HFFc6 (cell line): ENCODE measurements at places on chromosomes 1 and 21. TPM values are rescaled to one million over a fixed set of nuclear protein-coding genes. Genes with fewer than 3 reads are reported as not detected.

GRCh38 chr21:28669321-28669720 is 323.4 kb downstream of the LTN1 start:
- peaks cover 6% of the 10 kb centered on the region; the same call in 1 of the 2 replicates for H3K36me3 ChIP-seq
- H3K4me1 ChIP-seq: peaks cover 10% of the 10 kb centered on the region
- H3K4me3 ChIP-seq: no peak overlapping the region
- H3K27ac ChIP-seq: no peak overlapping the region
- H3K27me3 ChIP-seq: peaks cover 4% of the 10 kb centered on the region; the same call in 1 of the 2 replicates
- no peak for DNase-seq

Gene TGFBR3
- 4.5 to 19.2 TPM (median 6.8 TPM) in 3 replicates for total RNA-seq

- peaks cover 6% of the 10 kb centered on the region; the same call in 1 of the 2 replicates for H3K36me3 ChIP-seq
- H3K4me1 ChIP-seq: peaks cover 29% of the 10 kb centered on the region
- H3K27me3 ChIP-seq: peaks cover 1% of the 10 kb centered on the region; the same call in 1 of the 2 replicates
- no peak for DNase-seq
- no peak overlapping the region for H3K4me3 ChIP-seq
- no peak overlapping the region for H3K27ac ChIP-seq
These were observed 49.9 kb upstream of the CLIC4 start for GRCh38 chr1:24695202-24695974.

DNA sequence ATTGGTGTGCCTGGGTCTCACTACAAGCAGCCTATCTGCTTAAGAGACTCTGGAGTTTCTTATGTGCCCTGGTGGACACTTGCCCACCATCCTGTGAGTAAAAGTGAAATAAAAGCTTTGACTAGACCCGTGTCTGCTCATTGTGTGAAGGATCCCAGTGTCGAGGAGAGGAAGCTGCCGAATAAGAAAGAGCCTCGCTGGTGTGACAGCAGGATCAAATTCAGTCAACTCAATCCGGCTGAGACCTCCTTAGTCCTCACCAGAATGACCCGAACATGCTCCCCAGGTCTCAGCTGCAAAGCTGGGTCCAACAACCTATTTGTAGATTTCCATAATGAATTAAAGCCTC is 14.8 kb downstream of the CD2 start:
- peaks cover 26% of the 10 kb centered on the region for H3K27me3 ChIP-seq
- H3K4me3 ChIP-seq: no peak overlapping the region
- H3K36me3 ChIP-seq: 0 out of 2 replicates have a peak, but pooled peaks cover 5% of the 10 kb centered on the region
- H3K4me1 ChIP-seq: peaks cover 16% of the 10 kb centered on the region
- DNase-seq: no peak
- H3K27ac ChIP-seq: no peak overlapping the region

Gene HTR6
- not detected in 3 replicates for total RNA-seq
